ENCODE measurements at places on chromosomes 4 and X.

DNA sequence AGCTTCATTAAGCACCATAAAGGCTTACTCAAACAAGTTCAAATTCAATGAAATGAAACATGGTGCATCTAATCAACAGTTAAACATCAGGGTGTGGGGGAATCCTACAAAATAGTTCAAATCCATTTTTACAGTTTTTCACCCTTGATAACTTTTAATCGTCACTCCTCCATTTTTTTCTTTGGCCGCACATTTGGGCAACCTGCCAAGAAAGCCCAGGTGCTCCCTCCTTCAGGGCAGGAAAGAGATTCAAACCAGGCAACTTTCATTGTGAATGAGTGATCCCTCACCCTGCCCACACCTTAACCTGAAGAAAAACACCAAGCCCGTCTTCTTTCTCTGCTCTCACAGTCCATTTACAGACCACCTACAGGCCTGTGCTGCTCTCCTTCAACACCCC lies 24.9 kb downstream of the TRIM61 start:
- DNase-seq: no peak

GRCh38 chr4:108156391-108156790 lies 12.3 kb downstream of the LEF1 start:
- no peak for DNase-seq

- peak; percentile 22 for DNase-seq
Observed at GRCh38 chrX:103254921-103255493, at the start of gene TCEAL8. Gene TCEAL8 (minus strand): TSS chrX:103255155. CDS start chrX:103253979, 1,176 bp downstream.

DNA sequence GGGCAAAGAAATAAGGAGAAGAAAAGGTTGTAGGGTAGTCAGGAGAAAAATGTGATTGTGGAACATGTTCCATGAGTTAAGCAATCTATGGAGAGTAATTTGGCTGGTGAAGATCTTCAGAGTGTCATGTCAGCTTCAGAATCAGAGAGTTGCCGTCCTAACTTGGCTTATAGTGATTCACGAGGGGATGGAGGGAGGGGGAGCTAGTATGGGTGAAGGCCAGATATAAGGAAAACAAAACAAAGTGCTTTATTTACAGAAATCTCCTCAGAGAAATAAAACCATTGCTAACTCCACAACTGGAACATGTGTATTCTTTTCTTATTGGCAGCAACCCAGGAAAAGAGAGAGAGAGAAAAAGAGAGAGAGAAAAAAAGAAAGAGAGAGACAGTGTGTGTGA lies 256.5 kb upstream of the NRK start:
- DNase-seq: no peak

DNA sequence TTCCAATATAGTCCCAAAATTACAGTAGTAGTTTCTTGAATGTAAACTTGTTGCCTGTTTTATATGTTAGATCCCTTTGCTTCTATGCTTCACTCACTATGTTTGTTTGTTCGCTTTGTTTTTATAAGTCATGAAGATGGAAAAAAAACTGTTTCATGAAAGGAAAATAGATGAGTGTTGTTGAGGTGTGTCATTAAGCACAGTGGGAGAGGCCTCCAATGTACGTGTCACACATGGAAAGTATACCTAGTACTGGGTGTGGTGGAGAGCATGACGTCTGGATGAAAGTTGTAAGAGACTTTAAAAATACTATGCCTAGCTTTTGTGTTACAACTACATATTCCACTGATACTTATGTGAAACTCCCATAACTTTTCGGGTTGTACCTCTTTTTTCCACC lies 28.4 kb downstream of the PLS3 start:
- no peak for DNase-seq

- DNase-seq: no peak
Observed at GRCh38 chrX:145773006-145773405, 44.6 kb upstream of the SLITRK2 start.

DNA sequence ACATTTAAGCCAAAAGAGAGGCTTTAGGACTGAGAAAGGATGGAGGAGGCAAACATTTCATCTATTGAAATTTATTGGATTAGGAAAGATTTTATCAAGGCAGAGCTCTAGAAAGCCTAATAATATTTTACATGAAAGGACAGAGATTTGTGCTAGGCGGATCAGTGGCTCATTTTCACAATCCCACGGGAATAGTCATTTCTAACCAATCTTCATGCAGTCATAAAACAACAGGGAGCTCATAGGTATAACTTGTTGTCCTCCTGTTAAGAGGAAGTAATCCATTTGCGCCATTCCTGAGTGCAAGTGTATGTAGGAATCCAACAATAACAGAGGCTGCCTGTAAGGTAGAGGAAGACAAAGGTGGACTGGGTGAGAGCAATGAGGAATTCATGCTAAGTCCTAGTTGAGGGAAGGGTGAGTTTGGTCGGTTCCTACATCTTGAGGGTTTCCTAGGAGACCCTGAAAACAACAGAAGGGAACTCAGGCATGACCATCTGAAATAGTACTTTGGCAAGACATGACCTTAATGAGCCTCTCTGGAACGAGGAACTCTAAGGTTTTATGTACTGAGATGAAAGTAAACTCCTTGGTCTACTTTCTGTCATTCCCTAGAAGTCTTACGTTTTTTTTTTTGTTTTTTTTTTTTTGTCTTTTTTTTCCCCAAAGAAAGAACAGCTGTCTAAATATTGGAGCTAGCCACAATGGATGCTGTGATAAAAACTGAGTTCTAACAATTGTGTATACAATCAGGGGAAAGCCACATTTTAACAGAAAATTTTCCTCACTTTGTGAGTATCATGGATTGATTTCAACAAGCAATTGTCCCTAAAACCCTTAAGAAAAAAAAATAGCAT lies 89.7 kb downstream of the GEMIN8 start:
- DNase-seq: no peak

DNA sequence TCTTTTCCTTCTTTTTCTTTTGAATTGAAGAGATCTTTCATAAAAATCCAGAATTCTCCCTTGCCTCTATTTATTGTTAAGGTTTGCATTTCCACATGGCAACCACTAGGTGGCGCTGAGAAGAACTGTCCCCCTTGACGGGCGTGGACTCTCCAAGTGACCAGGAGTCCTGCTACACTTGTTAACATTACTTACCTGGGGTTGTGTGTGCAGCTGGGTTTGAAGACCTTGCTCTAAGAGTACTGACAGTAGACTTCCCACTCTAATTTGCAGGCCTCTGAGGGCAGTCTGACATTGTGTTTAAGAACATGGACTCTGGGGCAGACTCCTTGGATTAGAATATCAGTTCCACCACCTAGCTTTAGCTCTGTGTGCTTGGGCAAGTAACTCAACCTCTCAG lies 52.8 kb downstream of the GPRIN3 start:
- no peak for DNase-seq

DNA sequence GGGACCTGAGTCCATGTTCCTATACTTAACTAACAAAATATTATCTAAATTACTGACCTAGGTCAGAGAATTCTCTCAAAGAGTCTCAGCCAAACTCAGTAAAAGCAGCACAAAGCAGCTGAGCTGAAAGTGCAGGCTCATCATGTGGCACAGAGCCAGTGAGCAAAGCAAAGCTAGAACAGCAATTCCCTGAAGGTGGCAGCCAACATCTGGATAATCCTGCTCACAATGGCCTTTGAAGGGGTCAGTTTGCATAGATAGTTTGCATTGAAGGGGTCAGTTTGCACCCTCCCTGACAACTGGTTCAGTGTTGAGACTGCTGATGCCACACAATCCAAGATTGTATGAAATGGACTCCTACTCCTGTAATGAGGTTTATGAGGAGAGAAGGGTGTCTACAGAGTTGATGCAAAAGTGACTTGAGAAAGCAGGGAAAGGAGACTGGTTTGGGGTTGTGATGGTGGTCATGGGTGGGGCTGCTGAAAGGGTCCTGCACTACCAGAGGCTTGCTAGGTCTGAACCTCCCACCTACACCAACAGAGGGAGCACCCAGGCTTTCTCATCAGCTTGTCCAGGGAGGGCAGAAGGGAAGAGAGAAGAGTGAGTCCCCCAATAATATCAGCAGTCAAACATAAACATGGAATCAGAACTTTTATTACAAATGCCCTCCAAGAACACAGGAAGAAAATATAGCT lies 39.7 kb downstream of the TRIM61 start:
- DNase-seq: no peak

GRCh38 chr4:157222771-157223160 lies 2.2 kb downstream of the GRIA2 start:
- no peak for DNase-seq

- no peak for DNase-seq
Observed at GRCh38 chr4:108731006-108731405, 31.8 kb downstream of the ETNPPL start.

- DNase-seq: no peak
Observed at GRCh38 chrX:9557091-9557490, 92.2 kb downstream of the TBL1X start.

- no peak for DNase-seq
Observed at GRCh38 chr4:162793004-162793403, 373.7 kb downstream of the NAF1 start.

DNA sequence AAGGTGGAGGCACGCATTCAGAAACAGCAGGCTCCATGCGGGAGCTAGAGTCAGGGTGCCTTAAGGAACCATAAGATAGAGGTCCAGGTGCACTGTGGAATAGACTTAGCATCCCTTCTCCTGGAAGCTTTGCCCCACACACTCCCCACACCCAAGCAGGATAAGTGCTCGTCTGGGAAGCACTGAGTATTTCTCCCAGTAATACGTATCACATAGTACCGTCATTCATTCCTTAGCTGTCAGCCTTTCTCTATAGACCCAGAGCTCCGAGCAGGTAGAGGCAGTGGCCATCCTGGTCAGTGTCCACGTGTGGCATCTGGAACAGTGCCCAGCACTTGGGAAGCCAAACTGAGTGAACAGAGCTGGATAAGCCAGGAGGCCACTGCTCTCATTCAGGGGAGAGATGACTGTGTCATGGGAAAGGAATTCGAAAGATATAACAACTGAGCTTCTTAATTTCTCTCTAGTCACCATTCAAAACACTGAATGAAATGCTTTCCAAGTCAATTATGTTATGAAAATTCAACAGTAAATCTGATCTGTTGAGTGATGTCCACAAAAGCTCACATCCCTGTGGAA lies 9.9 kb downstream of the APBB2 start:
- no peak for DNase-seq

- no peak for DNase-seq
Observed at GRCh38 chr4:25442863-25443307, 65.8 kb downstream of the ANAPC4 start.

DNA sequence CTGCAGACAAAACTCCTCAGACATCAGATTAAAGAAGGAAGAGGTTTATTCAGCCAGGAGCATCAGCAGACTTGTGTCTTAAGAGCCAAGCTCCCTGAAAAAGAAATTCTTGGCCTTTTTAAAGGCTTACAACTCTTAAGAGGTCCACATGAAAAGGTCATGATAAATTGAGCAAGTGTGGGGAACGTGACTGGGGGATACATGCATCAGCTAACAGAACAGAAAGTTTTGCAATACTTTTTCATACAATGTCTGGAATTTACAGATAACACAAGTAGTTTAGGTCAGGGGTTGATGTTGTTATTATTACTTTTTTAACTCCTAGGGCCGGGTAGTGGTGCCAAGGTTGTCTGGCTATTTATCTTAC lies 55.6 kb upstream of the RBMX start:
- no peak for DNase-seq

- no peak for DNase-seq
Observed at GRCh38 chrX:148960060-148960459, 459.6 kb downstream of the AFF2 start.

GRCh38 chr4:132299841-132300240 lies 849.3 kb upstream of the PCDH10 start:
- no peak for DNase-seq
